ENCODE measurements at places on chromosomes 4 and X. TPM values are rescaled to one million over a fixed set of nuclear protein-coding genes. Genes with fewer than 3 reads are reported as not detected.

DNA sequence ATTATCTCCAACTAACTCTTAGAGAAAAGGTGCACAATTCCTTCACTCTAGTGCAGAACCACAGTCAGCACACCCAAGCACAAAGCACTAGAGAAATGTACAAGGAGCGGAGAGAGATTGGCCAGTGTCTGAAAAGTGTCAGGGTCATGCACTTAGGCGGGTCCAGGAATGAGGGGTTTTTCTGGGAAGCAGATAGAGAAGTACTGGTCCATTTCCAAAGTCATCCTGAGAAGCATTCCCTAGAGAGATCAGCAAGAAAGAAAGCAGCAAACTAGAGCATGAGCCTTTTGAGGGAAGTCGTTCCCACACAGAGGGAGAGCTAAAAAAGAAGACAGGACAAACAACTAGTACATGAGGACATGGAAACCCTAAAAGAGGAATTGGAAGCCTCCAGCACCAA is 168.1 kb upstream of the MAP3K15 start:
- DNase-seq, result no peak

DNA sequence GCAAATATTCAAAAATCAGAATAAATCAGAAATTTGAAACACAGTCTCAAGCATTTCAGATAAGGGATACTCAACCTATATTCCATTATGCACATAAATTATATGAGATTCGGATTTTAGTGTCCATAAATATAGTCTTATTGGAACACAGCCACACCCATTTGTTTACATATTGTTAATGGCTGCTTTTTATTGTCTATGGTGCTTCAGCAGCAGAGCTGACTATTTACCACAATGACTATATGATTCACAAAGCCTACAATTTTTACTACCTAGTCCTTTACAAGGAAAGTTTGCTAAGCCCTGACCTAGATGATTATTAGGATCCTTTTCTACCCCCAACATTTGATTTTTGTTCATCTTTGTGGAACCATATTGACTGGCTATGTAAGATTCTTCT is 63.9 kb downstream of the IL1RAPL1 start:
- DNase-seq, result no peak

GRCh38 chr4:54929459-54929858 is 195.9 kb downstream of the KDR start:
- DNase-seq, result no peak

PAGE2B gene
- not detected for total RNA-seq

DNA sequence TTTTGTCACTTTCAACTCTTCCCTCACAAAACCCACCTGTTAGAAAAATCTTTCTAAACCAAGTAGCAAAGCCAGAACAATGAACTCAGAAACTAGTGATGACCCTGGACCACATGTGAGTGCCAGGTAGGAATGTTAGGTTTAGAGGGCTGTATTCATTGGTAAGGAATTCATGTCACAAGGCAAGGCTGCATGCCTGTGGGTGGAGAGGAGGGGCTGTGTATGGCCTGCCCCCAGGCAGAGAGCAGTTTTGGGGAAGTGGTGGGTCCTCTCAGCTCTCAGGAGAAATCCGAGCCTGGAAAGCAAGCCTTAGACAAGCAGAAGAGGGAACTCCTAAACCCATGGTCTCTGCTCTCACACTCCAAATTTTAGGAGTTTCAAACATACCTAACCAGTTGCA is 2.4 kb downstream of the RNF175 start:
- no peak for DNase-seq

- DNase-seq, result no peak
Measured at GRCh38 chrX:34559325-34559724, 97.8 kb downstream of the TMEM47 start.

- DNase-seq, result no peak
Measured at GRCh38 chr4:77852892-77853495, 9.6 kb upstream of the MRPL1 start.

DNA sequence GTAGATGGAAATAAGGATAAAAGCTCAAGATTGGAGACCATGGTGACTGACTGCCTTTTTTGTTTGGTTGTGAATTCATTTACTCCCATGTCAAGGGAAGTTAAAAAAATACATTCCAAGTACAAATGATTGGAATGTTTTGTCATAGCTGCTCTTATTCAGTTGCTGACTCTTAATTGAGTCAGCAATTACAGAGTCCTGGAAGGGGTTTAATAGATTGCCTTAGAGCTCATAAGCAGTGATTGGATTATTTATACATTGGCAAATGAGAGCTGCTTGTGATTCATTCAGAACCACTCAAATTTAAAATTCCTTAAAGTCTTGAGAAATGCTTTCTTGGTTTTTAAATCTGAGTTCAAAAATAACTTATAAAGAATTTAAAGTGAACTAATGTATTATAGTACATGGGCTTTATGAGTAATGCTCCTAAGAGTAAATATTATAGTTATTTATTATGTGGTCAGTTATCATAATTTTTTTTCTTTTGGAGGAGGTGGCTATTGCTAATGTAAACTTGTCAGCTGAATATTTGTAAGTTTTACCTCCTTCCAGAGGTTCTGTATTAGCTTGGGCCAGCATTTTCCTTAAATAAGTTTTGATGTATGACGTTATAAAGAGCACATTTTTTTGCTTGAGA is 13.6 kb downstream of the JADE1 start:
- DNase-seq, result no peak

DNA sequence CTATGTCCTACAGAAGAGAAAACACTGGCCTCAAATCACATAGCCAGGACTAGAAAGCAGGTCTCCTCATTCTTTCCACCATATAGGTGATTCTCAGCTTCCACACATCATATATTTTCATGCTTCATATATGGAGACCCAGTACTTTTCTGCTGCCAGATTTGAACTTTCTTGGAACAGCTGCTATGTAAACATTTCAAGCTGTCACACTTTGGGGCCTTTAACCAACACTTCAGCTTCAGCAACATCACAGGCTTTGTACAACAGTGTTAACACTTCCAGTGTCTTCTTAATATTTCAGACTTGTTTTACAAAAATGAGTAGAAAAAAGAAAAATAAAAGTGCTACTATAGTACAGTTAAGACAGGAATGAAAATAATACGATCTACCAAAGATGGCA is 12.6 kb downstream of the SH3RF1 start:
- no peak for DNase-seq

DNA sequence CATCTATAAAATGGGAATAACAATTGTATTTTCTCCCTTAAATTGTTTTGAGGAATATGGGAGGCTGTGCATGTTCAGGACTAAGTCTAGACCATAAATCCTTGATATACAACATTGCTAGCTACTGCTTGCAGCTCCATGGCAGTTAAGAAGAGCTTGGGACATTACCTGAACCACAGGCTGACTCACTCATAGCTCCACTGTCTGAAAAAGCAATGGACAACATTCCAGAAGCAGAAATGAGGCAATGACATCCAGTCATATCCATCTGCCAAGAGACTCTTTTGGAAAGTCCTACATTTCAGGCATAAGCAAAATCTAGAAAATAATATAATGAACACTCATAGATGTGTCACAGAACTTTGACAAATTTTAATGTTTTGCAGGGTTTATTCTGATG is 167.3 kb upstream of the LEF1 start:
- no peak for DNase-seq

GRCh38 chrX:19625612-19626011 is 110.3 kb upstream of the MAP3K15 start:
- DNase-seq, result no peak

MAGEB1 gene
- not detected for total RNA-seq

PDZD4 gene
- total RNA-seq, result 6.6 TPM

GRCh38 chr4:37224854-37225253 is 19.7 kb upstream of the NWD2 start:
- DNase-seq, result no peak

- DNase-seq, result no peak
Measured at GRCh38 chrX:119477812-119478232, 9.6 kb downstream of the SLC25A5 start.

GRCh38 chrX:39204353-39204752 is 403.1 kb downstream of the MID1IP1 start:
- DNase-seq, result no peak

ADGRG2 gene
- total RNA-seq, result 1.5 TPM

GRCh38 chr4:126779436-126780166 is 853.2 kb upstream of the INTU start:
- DNase-seq, result no peak

PRKG2 gene
- 2.1 TPM for total RNA-seq

DNA sequence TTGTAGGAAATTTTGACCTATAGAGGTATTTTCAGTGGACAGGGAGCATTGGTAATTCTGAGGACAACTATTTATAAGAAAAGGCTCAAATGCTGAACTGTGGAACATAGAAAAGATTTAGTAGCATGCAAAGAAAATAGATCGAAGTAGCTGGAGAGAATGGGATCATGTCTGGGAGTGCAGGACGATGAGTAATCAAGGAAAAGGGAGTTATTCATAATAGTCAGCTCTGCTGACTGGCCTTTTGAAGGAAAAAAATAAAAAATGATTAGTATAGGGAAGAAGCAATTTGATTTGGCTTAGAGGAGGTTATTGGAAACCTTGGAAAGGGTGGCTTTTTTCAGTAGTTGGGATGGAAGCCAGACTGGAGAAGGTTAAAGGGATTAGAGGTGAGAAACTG is 22.9 kb upstream of the ANK2 start:
- no peak for DNase-seq
